ENCODE measurements at places on chromosomes 6 and 20.

GRCh38 chr6:150880336-150880735 is 14.8 kb downstream of the MTHFD1L start:
- DNase-seq = no peak

DNA sequence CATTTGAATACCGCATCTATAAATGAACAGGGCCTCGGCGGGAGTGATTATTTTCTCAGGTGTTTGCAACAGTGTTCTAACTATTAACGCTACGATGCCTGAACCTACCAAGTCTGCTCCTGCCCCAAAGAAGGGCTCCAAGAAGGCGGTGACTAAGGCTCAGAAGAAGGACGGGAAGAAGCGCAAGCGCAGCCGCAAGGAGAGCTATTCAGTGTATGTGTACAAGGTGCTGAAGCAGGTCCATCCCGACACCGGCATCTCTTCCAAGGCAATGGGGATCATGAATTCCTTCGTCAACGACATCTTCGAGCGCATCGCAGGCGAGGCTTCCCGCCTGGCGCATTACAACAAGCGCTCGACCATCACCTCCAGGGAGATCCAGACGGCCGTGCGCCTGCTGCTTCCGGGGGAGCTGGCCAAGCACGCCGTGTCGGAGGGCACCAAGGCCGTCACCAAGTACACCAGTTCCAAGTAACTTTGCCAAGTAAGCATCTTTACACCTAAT is 70.9 kb downstream of the HFE start:
- DNase-seq = no peak

DNA sequence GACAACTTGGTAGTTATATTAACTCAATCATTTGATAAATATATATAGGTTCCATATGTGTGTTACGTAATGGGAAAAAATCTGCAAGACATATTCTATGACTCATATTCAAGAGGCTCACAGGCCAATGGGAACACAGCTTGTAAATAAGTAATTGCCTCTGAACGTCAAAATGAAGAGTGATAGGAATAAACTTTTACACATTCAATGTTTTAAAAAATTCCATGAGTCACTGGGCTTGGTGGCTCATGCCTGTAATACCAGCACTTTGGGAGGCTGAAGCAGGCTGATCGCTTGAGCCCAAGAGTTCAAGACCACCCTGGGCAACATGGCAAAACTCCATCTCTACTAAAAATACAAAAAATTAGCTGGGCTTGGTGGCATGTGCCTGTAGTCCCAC is 209.4 kb upstream of the MCHR2 start:
- no peak for DNase-seq

DNA sequence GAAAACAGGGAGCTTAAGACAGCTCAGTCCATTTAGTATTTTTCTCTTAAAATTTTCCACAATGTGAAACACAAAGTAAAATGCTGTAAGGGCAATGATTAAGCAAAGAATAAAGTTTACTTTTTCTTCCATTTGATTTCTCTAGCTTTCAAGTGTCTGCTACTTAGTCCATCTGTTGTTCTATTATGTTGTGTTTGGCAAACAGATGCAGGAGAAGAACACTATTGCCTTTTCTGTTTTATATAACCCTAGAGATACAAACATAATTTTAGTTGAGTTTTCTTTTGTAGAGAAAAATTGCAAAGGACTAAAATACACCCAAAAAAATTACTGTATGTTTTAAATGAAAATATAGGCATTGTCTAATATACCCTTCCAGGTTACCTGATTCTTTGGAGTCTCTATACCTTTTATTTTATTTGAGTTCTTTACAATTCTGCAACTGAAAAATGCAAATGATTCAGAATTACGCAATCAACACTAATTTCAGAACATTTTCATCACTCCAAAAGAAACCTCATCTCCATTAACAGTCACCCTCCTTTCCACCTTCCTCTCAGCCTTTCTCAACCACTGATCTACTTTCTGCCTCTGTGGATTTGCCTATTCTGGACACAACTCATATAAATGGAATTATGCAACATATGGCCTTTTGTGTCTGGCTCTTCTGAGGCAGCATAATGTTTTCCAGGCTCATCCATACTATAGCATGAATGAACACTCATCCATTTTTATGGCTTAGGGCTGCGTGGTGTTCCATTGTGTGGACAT is 96.9 kb downstream of the MKKS start:
- no peak for DNase-seq

GRCh38 chr6:28117386-28118050 is 6.9 kb upstream of the ZSCAN16 start:
- DNase-seq = no peak

- DNase-seq = no peak
Measured at GRCh38 chr6:69238067-69238466, 558.7 kb downstream of the LMBRD1 start.

DNA sequence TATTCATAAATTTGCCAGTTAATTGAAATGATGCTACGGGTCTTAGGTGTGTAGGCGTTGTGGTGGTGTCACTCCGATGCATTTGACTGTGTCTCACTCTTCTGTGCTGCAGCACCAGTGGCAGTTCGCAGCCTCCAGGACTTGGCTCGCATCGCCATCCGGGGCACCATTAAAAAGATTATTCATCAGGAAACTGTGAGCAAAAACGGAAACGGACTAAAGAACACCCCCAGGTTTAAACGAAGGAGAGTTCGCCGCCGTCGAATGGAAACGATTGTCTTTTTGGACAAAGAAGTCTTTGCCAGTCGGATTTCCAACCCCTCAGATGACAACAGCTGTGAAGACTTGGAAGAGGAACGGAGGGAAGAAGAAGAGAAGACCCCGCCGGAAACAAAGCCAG is 17.6 kb downstream of the PCMTD2 start:
- DNase-seq = no peak

- DNase-seq = no peak
Measured at GRCh38 chr6:20692023-20692422, 157.8 kb downstream of the CDKAL1 start.

- no peak for DNase-seq
Measured at GRCh38 chr6:45626087-45626891, 248.6 kb upstream of the SUPT3H start.

DNA sequence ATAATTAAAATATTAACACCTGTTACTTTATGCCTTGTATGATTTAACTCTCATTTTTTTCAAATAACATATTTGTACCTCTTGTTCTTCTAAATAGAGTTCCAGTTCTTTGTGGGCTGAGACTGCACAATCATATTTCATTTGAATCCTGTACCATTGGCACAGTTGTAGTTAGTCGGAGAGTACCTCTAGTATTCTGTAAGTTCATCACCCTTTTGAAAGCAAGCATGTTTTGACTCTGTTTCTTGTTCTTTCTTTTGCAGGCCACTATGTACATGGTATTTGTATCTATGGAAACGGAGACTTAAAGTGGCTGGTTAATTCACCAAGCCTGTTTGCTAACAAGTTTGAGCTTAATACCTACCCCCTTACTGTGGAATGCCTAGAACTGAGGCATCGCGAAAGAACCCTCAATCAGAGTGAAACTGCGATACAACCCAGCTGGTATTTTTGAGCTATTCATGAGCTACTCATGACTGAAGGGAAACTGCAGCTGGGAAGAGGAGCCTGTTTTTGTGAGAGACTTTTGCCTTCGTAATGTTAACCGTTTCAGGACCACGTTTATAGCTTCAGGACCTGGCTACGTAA is 68.2 kb downstream of the C6orf52 start:
- DNase-seq = no peak

DNA sequence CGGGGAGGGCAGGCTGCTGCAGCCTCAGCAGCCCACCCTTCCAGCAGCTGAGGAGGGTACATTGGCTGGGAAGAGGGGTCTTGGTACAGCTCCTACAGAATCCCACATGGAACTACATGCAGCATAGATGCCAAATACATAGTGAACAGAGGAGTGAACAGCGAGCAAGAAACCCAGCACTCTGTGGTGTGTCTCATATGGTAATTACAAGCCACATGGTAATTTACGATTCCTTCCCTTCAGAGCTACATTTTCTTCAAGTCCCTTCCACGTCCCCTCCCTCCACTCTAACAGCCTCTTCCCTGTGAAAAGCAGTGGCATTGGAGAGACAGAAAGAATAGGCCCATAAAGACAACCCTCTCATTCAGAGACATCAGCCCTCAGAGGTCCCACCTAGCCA is 167.7 kb downstream of the SYNDIG1 start:
- no peak for DNase-seq

GRCh38 chr6:75143191-75143590 is 62.7 kb downstream of the COL12A1 start:
- no peak for DNase-seq

- no peak for DNase-seq
Measured at GRCh38 chr6:16630026-16630643, 131.1 kb downstream of the ATXN1 start.

DNA sequence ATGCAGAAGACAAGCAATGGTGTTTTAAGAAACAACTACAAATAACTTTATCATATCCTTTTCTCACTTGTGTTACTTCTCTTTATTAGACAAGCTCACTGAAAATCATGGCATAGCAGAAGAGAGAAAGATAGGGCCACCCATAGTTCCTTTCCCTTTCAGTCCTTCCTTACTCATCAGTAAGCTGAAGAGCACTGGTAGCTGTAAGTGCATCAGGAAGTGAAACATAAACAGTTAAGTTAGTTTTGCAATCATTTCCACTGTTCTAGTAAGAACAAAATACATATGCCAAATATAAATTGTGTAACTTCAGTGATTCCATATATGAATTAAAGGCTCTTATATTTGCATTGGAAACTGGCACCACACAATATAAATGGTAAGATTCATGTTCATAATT is 220.1 kb downstream of the HACE1 start:
- no peak for DNase-seq

DNA sequence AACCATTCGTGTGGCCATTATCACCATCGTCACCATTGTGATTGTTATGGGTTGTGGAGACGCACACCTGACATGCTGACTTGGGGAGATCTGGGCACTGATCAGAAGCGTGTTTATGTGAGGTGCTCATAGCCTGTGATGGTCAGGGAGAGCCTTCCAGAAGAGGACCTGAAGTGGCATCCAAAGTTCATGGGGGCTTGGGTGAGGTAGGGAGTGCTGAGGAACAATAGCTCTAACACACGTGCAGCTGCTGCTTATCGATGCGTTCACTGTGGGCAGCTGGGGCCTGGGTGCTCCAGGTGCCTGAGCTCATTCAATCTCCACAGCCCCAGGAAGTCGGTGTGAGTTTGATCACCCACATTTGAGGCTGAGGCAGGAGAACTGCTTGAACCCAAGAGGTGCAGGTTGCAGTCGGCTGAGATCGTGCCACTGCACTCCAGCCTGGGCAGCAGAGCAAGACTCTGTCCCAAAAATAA is 227.3 kb downstream of the PREX1 start:
- DNase-seq = no peak

DNA sequence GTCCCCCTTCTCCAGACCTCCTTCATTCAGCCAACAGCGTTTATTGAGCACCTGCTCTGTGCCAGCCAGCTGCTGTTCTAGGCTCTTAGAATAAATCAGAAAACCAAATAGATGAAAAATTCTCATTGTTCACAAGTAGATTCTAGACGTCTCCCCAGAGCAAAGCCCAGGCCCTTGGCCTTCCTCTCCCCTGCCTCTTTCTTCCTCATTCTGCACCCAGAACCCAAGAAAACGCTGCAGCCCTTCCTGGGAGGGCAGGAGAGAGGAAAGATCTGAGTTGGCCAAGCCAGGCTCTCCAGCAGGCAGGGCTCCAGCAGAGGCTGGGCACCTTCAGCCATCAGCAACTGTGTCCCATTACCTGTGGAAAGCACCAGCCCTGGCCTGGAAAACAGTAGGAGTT is 12.0 kb upstream of the BPI start:
- no peak for DNase-seq

DNA sequence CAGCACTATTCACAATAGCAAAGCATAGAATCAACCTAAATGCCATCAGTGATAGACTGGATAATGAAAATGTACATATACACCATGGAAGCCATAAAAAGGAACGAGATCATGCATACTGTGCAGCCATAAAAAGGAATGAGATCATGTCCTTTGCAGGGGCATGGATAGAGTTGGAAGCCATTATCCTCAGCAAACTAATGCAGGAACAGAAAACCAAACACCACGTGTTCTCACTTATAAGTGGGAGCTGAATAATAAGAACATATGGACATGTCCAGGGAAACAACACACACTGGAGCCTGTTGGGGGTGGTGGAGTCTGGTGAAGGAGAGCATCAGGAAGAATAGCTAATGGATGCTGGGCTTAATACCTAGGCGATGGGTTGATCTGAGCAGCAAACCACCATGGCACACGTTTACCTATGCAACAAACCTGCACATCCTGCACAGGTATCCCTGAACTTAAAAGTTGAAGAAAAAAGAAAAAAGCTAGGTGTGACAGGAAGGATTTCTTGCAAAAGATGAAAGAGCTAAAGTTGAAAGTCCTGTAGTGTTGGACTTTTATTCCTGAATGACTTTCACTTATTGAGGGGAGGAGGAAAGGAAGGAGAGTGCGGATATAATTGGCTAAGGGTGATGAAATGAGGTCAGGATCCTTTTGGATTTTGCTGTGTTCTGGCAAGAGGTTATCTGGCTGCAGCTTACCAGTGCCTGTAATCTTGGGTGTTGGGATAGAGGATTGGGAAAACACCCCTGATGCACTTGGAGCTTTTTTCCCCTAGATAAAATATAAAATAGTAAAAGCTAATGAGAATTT is 8.5 kb downstream of the TRMT11 start:
- no peak for DNase-seq

DNA sequence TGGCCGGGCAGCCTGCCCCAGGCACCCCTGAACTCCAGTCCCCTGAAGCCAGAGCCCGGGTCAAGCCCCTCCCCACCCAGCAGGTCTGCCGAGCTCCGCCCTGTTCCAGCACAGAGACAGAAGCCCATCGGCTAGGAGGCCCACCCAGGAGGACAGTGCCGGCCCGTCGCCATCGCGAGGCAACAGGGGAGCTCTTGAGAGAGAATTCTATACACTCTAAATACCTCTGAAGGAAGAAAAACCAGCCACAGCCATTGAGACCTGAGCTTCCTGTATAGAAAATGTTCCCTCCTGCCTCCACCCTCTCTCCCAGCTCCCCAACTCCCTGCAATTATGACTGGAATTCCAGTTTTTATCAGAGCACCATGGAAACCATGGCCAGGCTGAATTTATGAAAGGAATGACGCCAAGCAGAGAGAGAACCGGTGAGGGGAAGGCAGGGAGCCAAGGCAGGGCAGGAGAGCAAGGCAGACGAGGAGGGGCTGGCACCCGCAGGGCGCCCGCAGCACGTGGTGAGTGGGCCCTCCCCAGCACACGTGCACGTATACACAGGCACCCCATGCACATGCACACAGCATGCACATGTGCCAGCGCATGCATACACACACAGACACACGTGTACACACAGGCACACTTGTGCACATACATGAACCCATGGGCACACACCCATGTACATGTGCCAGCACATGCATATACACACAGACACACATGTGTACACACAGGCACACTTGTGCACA is 27.6 kb upstream of the MRGBP start:
- no peak for DNase-seq

Data from cortex of kidney (tissue), 1 donor.